ENCODE measurements at places on chromosomes 3 and 15.

DNA sequence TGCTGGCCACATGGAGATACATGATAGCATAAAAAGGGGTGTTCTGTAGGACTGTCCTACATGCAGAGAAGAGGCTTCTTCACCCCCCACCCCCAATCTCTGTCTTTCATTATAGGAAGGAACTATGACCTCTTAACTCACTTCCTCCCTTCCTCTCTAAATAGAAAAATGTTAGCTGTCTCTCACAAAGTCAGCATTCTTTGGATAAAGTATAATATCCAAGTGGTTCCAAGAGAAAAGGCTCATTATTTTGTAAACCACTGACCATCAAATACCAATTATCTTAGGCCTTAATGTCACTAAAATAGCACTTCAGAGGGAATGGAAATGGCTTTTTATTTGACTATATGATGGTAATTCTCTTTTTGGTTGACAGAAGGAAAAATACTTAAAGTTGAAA, 95.3 kb upstream of the SLC2A2 start:
- no peak for DNase-seq

- DNase-seq, result no peak
Observed at GRCh38 chr3:127440384-127440783, 150.1 kb downstream of the TPRA1 start.

GRCh38 chr15:67808821-67809220, 16.5 kb upstream of the SKOR1 start:
- DNase-seq, result no peak

- no peak for DNase-seq
Observed at GRCh38 chr15:42694398-42694797, 42.5 kb downstream of the CDAN1 start.

GRCh38 chr3:39189959-39190269, 2.5 kb downstream of the XIRP1 start:
- no peak for DNase-seq

- DNase-seq, result no peak
Observed at GRCh38 chr3:185030951-185031350, 121.9 kb downstream of the C3orf70 start.

GRCh38 chr3:9349321-9350117, 13.3 kb upstream of the THUMPD3 start:
- no peak for DNase-seq

- no peak for DNase-seq
Observed at GRCh38 chr3:142647856-142648255, 51.7 kb downstream of the PLS1 start.

DNA sequence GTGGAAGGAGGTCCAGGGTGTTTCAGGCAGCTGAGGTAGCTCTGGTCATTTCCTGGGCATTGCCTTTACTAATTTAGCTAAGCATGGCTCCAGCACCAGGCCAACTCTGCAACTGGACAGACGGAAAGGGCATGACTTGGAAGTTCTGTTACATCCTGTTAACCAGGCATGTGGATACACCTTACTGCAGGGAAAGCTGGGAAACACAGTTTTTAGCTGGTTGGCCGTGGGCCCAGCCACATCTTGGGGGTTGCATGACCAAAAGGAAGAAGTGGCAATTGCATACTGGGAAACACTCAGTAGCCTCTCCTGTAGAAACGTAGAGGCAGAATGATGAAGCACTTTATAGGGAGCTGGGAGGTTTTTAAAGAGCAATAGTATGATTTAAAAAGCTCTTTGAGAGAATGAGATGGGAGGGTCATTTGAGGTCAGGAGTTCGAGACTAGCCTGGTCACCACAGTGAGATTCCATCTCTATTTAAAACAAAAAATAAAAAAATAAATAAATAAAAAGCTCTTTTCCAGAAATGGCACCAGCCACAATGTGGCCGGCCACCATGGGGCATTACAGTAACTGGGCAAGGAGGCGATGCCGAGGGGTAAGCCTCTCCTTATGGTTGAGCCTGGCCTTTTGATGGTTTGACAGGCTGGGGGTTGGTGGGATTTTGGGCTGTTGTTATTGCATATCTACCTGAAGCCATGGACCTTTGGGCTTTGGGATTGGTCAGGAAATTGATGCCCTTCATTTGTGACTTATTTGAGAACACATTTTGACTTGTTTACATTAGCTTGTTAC, 28.6 kb downstream of the TRAK1 start:
- no peak for DNase-seq

DNA sequence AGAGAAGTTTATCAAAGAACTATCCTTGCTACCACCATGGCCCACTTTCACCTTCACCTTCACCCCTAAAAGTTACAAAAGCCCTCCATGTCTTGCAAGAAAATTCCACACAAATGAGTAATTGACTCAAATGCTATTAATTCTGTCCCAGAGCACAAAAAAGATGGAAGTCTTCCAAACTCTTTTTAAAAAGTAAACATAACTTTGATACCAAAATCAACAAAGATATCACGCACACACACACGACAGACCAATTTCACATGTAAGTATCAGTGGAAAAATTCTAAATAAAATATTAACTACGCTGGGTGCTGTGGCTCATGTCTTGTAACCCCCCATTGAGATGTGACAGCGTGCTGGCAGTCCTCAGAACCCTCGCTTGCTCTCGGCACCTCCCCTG, 1.1 kb upstream of the MCCC1 start:
- no peak for DNase-seq

DNA sequence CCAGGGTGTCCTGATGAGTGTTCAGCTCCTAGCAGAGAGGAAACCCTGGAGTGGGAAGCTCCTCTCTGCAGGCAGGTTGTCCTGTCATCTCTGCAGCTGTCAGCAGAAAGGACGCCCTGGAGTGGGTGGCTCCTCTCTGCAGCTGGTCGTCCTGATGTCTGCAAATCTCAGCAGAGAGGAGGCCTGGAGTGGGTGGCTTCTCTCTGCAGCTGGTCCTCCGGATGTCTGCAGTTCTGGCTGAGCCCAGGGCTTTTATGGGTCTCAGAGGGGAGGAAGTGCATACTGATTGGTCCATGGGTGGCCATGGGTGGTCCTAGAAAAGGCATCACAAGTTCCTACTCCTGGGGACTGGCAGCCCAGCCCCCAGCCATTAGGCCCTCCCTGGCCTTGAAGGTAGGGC, 102.6 kb upstream of the BNIP2 start:
- DNase-seq, result no peak

DNA sequence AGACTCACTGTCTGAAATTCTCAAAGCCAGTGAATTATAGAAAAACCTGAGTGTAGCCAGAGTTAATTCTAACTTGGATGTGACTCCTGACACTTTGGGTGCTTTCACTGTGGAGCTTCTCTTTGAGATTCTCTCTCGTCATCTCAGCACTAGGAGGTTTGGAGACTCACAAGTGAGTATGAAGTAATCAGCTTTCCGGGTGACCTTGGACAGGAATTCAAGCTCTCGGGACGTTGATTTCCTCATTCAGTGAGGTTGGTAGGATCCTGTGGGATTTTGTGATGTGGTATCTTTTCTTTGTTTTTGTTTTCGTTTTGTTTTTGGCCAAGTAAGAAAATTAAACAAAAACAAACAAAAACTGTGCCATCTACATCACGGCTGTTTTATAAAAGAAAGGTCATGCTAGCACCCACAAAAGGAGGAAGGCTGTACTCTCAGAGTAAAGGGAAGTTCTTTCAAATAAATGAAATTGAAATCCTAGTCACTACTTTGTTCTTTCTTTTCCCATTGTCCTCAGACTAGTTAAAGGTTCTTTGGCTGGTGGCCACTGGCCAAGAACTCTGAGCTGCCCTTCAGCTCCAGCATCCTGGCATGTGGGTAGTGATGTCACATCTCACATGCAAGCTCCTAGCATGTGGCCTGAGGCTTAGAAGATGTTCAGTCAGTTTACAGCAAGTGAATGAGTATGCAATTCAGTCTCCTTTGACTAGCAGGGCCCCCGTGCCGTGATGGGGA, 263.3 kb upstream of the TPM1 start:
- no peak for DNase-seq

GRCh38 chr3:178367817-178368617, 168.2 kb upstream of the KCNMB2 start:
- DNase-seq, result no peak

GRCh38 chr3:108289159-108289558, 7.2 kb upstream of the HHLA2 start:
- no peak for DNase-seq

DNA sequence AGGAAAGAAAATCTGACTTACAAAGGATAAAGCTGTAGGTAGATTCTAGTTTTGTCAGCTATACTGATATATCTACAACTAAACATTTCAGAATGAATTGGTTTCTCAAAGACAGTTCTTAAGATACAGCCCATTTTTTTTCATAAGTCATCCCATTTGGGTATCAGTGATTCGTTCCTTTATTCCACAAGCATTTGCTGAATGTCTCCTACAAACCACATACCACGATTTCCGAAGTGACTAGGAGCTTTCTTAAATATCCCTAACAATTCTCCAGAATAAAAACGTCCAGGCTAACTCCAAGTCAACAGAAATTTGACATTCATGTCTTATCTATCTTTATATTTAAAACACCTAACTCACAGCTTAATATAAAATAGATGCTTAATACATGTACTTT, 59.8 kb downstream of the TP53BP1 start:
- DNase-seq, result peak; percentile 51
